Stimulated activated CD8-positive, alpha-beta memory T cell treated with anti-CD3 and anti-CD28 coated beads, Interleukin-7, amount 100 ng/mL, for 24 hours (primary cell): ENCODE measurements at places on chromosomes 5 and 9.

GRCh38 chr5:34838785-34839714 lies at the start of gene TTC23L:
Gene TTC23L (plus strand): TSS chr5:34839164. CDS start chr5:34840672, 1,508 bp downstream.
- peak; percentile 70 for DNase-seq

- DNase-seq = no peak
Measured at GRCh38 chr9:134271338-134272301, 54.6 kb upstream of the RXRA start.

- DNase-seq = no peak
Measured at GRCh38 chr5:101047181-101047580, 144.1 kb upstream of the ST8SIA4 start.

GRCh38 chr9:85653153-85653552 lies 88.6 kb downstream of the AGTPBP1 start:
- DNase-seq = no peak

DNA sequence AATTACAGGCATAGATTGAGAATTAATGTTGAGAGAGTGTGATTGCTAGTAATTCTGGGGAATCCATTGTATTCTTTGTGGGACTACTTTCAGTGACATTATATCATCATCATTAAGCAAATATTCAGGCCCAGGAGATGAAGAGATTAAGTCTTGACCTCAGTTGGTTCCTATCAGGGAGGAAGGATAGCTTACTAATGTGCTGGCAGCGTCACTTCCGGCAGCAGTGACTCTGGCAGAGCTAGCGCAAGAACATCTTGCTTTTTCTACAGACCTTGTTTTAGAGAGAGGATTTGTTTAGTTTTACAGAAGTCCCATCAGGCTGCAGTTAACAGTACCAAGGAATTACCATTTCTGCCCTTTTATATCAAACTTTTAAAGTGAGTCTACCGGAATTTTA lies 20.3 kb downstream of the OSTF1 start:
- DNase-seq = no peak

DNA sequence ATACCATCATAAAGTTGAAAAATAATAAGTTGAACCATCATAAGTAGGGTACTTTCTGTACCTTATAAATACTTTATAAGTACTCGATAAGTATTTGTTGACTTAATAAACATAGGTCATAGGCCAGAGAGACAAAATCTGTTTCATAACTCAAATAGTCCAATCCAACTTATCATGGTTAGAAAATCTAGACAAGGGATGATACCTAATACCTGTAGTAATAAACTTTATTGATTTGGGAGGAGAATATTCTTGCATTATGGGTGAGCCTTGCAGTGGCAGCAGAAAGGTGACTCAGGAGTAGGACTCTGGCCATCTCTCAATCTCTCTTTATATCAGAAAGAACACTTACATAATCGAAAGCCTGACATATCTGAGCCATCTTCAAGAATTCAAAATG lies 466.8 kb upstream of the GRIN3A start:
- no peak for DNase-seq

DNA sequence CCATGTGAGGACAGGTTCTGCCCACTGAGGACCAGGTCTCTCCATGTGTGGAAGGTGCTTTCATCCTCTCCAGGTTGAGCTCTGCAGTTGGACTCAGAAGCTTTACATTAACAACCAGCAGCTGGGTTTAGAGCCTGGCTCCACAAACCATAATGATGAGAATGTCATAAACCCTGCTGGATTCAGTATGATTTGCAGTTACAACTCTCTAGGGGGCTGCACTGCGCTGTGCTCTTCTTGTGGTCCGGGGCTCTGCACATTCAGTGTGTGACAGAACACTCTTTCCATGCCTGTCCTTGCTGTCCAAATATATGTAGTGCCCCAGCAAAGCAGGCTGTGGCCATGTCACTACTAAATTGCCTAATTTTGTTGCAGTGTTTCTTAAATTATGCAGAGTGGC lies 334.3 kb downstream of the ICE1 start:
- DNase-seq = no peak

DNA sequence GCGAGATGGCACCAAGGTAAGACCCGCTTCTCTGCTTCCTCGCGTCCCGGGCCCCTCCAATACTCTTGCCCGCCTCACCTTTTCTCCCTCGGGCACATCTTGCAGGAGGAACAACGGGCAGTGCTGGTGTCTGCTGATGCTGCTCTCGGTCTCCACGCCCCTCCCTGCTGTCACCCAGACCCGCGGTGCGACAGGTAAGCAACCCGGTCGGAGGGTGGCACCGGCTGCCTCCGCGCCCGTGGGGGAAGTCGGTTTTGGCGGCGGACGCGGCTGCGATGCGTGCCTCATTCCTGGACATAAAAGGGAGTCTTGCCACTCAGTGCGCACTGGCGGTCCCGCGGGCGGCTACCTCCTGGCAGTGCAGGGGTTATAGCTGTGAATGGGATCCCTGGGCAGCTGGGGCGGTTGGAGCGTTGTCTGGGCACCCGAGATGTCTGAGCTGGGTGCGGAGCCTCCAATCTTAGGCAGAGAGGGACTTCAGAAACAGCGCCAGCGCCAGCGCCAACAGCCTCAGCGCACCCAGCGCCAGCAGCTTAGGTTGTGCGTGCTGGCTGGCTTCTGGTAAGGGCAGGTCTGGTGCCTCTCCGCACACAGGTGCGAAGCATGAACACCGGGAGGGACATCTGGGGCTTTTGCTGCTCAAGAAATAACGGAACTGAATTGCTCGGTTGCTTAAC lies 488 bp downstream of the COL15A1 start:
- no peak for DNase-seq

- DNase-seq = no peak
Measured at GRCh38 chr9:100575765-100576386, 2.0 kb upstream of the CAVIN4 start.

GRCh38 chr5:4924577-4924976 lies 215.6 kb upstream of the ADAMTS16 start:
- DNase-seq = no peak

DNA sequence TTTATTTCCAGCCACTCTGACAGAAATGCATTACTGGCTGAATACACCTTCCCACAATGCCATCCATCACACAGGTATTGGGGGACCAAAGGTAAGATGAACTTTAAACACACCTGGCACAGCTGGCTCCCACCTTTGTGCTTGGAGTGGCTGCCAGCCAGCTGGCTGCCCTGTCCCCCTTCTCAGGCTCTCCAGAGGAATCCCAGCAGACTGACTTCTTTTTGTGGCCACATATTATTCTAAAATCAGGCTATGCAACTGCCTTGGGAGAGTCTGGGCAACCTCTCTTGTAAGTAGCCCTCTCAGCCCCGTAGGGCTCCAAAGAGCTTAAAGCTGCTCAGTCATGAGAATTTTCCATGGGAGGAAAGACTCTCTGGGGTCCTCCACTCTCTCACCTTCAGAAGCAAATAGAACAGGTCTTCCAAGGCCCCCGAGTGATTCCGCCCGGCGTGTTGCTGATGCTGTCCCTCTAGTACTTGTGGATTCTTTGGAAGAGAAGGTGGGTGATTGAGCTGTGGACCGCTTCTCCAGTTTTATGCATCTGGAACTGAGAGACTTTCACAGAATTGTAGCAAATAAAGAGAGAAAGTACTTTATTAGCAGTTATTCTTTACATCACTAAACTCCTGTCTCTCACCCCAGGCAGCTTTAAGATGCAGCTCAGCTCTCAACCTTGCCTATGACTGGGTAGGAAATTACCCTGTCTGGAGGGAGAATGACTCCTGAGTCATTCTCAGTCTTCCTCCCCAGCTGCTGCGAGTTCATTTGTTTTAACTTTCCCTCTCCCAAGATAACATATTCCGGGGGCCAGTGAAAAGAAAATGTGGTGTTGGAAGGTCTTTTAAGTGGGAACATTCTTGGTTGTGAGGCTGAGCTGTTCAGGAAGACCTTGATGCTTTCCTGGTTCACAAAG lies 159.4 kb upstream of the PITX1 start:
- DNase-seq = no peak

- DNase-seq = no peak
Measured at GRCh38 chr9:86485359-86485758, 131.1 kb upstream of the TUT7 start.

DNA sequence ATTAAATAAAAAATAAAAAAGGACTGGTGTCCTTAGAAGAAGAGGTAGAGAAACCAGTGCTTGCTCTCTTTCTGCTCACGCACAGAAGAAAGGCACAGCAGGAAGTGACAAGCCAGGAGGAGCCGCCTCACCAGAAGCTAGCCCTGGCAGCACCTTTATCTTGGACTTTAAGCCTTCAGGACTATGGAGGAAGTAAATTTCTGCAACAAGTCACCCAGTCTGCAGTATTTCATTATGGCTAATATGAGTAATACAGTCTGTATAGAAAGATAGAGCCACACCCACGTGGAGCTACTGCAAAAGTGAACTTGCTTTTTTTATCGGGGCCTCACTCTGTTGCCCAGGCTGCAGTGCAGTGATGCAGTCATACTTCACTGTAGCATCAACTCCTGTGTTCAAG lies 68.4 kb downstream of the PDZD2 start:
- DNase-seq = no peak

DNA sequence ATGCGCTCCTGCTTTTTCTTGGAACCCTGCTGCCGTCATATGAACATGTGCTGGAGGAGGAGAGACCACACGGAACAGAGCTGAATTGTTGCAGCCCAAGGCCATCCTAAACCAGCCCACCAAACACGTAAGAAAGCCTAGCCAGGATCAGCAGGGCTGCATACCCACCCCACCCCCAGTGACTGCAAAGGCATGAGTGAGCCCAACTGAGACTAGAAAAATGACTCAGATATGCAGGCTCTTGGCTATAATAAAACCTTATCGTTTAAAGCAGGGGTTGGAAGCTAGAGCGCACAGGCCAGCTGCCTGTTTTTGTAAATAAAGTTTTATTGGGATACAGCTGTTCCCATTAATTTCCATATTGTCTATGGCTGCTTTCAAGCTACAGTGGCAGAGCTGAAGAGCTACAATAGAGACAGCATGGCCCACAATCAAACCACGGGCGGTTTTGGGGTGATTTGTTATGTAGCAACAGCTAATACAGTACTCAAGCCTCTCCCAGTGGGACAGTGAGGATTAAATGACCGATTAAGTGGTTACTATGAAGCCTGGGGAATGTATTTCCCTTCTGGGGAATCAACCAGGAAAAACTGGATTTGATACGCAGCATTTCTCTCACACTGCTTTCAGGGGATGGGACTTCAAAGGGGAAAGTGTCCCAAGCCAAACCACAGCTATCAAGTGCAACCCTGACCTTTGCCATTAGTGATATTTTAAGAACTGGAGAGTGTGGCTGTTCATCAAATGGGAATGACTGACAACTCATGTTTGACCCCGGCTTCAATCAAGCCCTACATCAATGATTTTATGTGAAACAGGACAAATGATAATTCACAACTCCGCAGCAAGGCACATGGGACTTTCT lies 6.3 kb downstream of the SHB start:
- no peak for DNase-seq

GRCh38 chr9:70557661-70558369 lies 143.4 kb upstream of the KLF9 start:
- DNase-seq = no peak

- no peak for DNase-seq
Measured at GRCh38 chr9:12784461-12785259, 9.8 kb downstream of the LURAP1L start.

DNA sequence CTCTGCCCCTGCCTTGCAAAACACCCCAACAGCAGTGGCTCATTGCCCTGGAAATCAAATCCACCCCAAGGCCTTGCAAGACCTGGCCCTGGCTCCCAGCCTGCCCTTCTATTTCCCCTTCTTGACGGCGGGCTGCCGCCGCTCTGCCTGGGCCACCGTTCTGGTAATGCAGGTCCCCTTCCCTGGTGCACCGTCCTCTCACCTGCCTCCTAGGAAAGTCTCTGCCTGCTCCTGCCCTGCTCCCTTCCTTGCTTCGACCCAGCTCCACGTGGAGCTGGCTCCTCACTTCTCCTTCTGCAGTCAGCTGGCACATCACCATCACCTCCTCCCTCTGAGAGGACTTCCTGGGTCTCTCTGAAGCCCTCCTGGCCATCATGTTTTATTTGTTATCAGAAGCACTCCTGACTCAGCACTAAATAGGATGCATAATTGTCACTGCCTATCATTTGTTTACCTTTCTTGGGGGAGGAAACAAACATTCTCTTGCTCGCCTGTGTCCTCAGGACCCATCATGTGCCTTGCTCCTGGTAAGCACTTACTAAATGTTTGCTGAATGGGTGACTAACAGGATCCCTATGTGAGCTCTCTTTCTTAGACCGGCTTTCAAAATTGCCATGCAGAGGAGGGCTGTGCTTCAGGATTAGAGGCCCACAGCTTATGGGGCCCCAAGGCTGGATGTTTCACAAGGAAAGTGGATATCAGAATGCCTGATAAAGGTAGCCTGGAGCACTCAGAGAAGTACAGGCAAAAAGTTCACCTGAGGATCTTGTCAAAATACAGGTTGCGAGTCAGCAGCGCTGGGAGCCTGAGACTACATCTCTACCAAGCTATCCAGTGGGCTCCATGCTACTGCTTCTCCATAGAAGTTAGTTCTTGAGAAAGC lies 19.6 kb upstream of the C5orf47 start:
- DNase-seq = no peak

DNA sequence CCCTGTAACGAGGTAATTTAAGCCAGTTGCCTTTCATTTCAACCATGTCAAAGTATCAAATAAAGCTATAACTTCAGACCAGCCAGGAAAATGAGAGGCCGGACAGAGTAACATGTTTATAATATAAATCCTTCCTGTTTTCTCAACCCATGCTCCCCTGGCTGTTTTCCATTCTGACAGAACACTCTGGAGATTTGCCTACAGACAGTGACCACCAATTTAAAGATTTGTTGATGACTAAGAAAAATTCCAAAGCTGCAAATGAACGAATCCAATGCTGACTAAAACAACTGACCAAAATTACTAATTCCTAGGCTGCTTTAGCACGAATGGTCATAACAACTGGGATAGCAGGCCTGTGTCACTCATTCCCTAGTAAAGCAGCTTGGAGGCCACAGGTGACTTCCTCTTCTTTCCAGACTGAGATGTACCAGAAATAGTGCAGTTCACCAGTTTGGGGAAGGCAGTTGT lies 141.4 kb downstream of the AOPEP start:
- DNase-seq = no peak

DNA sequence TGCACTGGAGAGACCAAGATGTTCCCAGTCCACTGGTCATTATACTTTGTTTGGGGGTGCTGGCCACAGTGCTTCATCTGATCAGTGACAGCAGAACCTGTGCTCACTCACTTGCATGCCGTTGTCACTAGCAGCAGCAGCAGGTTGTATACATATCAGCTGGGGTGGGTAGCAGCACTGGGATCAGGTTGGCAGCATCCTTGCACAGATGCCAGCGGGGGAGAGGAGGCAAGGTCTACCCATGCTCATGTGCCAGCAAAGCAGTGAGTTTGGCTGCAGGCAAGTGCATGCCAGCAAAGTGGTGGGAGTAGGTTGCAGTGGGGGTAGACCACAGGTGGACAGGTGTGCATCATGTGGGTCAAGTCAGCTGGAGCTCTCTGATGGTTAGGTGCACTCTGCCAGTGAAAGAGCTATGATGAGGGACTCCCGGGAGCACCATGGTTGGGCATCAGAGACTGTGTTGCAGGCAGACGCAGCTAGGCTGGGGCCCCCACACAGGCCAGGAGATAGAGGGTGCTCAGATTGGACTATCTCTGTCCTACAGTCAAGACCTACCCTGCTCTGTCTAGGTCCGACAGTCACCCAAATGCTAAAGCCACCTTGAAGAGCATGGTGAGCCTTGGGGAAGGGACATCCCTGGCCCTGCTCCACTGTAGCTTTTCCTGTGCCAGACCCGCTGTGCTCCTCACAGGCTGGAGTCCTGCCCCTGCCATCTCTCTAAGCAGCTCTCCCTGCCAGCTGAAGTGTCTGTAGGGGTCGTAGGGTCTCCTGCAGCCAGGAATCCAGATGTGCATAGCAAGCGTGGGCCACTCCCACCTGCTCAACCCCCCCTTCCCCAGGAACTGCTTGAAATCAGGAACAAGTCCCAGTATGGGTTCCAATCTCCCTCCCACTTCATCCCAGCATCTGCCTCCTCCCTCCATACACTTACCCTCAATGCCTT lies 119.8 kb downstream of the RNF180 start:
- no peak for DNase-seq
